Activated effector memory CD4-positive, alpha-beta T cell treated with Interleukin-2 at 50 U/mL for 16 hours (primary cell): ENCODE measurements at places on chromosomes 12 and 14.

- no peak for DNase-seq
These were observed 1.2 kb downstream of the NT5DC3 start for GRCh38 chr12:103839609-103840461.

DNA sequence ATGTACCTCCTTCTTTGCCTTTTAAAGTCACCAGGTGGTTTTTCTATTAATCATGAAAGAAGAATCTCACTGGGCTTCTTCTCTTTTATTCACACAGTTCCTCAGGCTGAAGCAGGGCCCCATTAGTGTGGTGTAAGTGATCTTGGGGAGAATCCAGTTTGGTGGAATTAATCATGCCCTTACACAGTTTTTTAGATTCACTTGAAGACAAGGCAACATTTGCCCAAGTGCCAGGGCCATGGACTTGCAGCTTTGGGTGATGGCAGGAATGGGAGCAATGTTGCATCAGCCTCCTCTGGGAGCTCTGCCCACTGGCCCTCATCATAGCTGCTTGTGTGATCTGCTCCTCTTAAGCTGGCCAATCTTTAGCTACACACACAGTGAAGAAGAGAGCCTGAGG is 33.8 kb downstream of the KCNK10 start:
- no peak for DNase-seq

- no peak for DNase-seq
These were observed 108.0 kb downstream of the LIN7A start for GRCh38 chr12:80829767-80830166.

DNA sequence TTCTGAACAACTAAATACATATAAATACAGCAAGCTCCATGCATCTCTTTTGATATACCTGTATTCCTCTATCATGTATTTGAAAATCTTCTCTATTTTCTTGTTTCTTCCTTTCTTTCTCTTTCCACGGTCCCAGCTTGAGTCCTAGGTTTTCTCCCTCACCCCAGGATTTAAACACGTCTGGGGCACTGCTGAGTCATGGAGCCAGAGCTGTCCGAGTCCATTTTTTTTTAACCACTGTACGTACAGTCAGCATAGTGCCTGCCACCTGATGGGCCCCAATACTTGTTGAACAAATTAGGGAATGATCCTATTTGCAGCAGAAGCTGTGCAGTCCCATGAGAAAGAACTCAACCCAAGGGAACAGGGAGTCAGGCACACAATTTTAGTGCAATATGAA is 158.1 kb downstream of the ATP23 start:
- DNase-seq: no peak

- DNase-seq: no peak
These were observed 4.7 kb upstream of the CISTR start for GRCh38 chr12:53756300-53757100.

GRCh38 chr12:52605542-52605941 is 4.3 kb upstream of the KRT72 start:
- DNase-seq: no peak
